ENCODE measurements at places on chromosomes 16 and 17. TPM values are rescaled to one million over a fixed set of nuclear protein-coding genes. Genes with fewer than 3 reads are reported as not detected.

- no peak for DNase-seq
Observed at GRCh38 chr17:31269578-31269983, 27.5 kb downstream of the OMG start.

DNA sequence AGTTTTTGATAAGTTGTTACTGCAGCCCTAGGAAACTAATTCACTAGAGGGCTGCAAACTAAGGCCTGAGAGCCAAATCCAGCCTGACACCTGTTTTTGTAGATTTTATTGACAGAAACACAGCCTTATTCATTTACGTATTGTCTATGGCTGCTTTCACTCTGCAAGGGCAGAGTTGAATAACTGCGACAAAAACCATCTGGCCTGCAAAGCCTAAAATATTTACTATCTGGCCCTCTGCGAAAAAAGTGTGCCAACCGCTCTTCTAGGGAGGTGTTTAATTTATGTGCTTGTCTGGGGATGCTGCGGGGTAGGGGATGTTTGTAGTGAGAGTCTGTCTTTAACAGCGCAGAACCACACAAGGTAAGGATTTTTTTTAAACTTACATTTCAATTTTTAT is 165.0 kb upstream of the RBFOX1 start:
- no peak for DNase-seq

DNA sequence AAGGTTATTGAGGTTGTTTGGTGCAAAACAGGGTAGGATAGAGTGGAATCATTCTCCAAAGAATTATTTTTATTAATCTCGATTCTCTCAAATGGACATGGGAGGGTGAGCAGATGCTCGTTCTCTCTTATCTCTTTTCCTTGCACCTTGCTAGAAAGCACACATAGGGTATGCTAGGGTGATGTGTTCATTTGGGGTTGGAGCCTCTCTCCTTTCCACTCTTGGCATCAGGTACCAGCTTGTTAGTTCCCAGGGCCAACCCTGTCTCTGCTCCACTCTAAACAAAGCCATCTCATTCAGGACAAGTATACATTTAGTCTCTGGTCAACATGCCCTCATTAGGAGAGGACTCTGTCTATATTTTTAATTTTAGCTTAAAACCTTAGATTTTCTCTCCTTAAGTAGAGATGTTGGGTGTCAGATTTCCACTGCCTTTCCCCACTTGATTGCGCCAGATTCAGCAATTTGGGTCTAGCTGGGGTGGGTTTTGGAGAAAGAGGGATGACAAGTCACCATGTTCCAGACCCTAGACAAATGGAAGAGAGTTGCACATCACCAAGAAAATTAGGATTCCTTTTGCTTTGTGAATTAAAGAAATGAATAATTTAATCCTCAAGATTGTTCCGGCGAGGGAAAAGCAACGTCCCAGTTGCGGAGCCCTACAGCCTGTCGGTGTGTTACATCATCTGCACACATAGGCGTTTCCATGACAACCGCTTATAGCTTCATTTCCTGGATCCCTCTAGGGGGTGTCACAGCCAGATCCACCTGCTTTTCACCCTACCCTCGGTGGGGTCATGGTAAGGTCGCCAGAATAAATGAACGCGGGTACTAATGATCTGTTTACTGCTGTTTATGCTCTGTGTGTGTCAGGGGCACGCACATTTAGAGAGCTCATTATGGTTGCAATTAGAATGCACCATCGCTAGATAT is 41.6 kb downstream of the SNX11 start:
- DNase-seq: no peak

DNA sequence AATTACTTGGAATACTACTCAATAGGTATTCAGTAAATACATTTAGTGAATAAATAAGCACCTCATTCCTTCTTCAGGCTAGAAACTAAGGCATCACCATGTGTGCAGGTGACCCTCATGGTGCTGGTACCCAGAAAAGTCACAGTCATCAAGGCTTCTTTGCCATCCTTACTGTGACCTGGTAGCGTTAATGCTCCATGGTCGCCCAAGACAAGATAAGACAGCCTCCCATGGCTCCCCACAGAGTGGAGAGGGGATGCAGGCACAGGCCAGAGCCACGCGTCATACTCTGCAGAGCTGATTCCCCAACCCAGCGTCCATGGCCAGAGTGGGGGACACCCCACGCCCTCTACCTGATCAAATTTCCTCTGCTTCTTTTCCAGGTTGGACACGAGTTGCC is 73.8 kb downstream of the NDE1 start:
- DNase-seq: no peak

- no peak for DNase-seq
Observed at GRCh38 chr17:40568074-40568836, 3.0 kb upstream of the CCR7 start.

- DNase-seq: no peak
Observed at GRCh38 chr16:58040496-58040846, 14.9 kb downstream of the MMP15 start.

GRCh38 chr17:31096106-31096436 is 1.3 kb downstream of the NF1 start:
- DNase-seq: no peak

- no peak for DNase-seq
Observed at GRCh38 chr16:49181791-49182518, 99.7 kb downstream of the CBLN1 start.

GRCh38 chr17:47975189-47975822 is 4.4 kb downstream of the CDK5RAP3 start:
- DNase-seq: no peak

DNA sequence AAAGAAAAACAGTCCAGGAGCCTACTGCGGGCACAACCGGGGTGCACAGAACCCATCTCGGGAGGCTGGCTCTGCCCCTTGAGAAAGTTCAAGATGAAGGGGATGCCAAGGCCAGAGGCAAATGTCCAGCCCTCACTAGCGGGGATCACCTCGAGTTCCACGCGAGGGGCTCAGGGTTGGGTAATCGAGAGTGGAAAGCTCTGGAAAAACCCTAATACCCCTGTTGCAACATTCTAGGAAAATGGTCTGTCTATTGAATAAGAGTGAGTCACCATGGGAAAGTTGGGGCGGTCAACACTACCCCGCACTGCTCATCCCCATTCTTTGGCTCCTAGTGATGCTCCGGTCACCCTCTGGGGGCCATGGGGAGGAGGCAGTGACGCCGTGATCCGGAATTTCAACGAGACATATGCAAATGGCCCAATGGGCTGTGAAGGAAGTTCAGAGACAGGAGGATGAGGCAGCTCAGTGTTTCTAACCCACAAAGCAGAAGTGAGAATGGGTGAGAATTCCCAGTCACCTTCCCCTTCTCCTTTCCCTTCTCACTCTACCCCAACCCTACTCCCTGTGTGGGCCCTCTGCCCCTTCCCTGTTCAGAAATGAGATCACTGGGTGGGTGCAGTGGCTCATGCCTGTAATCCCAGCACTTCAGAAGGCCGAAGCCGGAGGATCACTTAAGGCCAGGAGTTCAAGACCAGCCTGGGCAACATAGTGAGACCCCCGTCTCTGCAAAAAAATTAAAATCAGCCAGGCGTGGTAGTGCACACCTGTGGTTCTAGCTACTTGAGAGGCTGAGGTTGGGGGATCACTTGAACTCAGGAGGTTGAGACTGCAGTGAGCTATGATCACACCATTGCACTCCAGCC is 22.4 kb downstream of the SOCS3 start:
- no peak for DNase-seq

GRCh38 chr16:88779406-88780141 is 5.4 kb downstream of the PIEZO1 start:
- no peak for DNase-seq

DNA sequence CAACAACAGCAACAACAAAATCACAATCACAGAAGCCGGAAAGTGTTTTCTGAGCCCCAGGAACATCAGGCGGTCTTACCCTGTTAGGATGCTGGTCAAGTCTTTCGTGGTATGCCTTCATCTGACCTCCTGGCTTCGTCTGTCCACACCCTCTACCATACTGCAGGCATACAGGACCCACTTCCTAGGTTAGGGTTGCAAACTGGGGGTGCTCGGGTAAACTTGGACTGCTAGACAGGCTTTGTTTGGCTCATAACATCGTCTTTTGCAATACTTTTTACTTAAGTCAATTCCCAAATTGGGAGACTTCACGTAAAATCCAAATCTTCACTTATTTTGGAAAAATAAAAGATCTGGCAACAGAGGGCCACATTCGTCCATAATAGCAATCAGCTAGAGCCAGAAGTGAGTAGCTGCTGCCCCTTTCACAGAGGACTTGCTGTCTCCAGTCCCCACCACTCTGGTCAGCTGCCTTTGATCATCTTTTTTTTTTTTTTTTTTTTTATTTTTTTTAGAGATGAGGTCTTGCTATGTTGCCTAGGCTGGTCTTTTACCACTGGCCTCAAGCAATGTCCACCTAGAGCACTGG is 30.0 kb downstream of the CHD9 start:
- DNase-seq: no peak

GRCh38 chr17:50088952-50089825 is 6.0 kb upstream of the PDK2 start:
- DNase-seq: no peak

- DNase-seq: no peak
Observed at GRCh38 chr16:74094514-74094913, 202.1 kb upstream of the PSMD7 start.

DNA sequence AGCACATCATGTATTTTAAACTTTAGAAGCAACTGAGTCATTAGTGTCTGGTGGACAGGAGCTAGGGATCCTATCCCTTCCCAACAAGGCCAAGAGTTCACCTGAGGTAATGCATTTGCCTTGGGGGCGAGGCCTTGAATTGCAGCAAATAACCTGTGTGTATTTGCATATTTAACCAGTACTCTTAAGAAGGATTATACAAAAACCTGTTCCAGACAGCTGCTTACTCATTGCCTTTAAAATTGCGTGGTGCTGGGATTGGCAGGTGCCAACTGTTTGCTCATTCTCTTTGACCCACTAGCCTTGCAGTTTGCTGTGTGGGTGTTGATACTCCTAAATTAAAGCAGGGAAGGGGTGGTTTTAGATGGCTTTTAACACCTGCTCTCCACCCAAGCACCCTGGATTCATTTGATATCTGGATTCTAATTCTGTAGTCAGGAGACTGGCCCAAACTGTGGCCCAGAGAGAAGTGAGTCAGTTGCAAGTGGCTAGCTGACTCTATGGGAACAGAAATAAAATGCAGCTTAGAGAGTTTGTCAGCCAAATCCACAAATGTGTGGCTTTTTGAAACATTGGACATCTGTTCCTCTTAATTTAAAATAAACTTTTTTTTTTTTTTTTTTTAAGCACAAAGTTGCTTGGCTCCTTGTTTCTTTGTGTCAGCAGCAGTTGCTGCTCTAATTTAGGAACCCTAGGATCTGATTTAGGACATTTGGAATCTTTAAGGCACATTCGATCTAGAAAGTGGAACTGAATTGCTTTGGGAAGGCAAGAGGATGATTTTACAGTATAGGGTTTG is 46.9 kb downstream of the TUBD1 start:
- no peak for DNase-seq

GRCh38 chr17:49292901-49293300 is 62.3 kb upstream of the PHOSPHO1 start:
- DNase-seq: no peak

- peak; percentile 26 for DNase-seq
Observed at GRCh38 chr17:80034791-80035686, 633 bp downstream of the TBC1D16 start.

- no peak for DNase-seq
Observed at GRCh38 chr17:39134878-39135277, 16.6 kb downstream of the PLXDC1 start.

GRCh38 chr16:82672676-82673075 is 45.9 kb downstream of the CDH13 start:
- DNase-seq: no peak

DNA sequence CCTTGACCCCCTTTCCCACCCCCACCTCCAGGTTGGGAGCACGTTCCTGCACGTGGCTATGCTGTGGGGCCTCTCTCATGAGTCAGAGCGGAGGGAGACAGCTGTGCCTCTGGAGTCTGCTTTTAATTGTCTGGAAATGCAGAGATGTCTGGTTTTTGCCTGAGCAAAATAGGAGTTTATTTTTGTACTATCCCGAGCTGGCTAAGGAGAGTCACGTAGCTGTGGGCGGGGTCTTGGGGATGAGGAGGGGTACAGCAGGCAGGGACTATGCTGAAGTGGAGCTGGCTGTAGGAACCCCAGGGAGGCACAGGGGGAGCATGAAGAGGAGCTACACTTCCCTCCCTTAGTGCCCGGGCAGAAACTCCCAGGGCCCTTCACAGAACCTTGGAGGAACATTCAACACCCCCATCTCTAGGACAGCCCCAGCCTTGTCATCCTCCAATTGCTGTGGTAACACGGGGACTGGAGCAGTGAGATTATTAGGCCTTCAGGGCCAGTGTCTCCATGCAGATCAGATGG is 44.7 kb upstream of the LGALS9 start:
- no peak for DNase-seq

DNA sequence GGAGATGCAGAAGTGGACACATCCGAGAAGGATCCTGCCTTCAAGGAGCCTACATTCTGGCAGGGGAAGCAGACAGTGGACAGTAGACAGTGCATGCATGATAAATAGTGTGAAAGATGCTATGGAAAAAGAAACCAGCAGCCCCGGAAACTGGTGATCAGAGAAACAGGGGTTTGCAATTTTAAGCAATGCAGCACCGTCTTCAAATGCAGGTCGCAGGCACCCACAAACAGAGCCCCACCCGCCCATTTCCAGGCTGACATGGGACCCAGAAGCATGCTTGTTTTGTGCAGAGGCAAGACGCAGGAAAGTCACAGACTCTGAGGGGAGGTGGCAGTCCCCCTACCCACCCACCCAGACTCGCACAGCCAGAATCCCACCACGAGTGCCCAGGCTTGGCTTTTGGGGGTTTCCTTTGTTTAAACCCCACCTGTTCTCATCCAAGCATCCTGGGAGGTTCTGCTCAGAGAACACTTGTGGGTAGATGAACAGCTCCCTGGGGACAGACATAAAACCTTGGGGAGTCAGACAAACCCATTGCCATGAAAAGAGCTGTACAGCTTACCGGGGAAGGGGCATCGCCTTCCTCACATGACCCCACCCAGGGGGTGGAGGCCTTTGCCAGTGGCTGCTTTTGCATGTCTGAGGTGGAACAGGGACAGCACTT is 114.3 kb downstream of the MGAT5B start:
- no peak for DNase-seq

The ITGB3 gene
- total RNA-seq: not detected

The MGRN1 gene
- 124 TPM for total RNA-seq

The GRIN2A gene
- not detected for total RNA-seq

The BTBD17 gene
- total RNA-seq: not detected

The TERB1 gene
- total RNA-seq: 0.34 TPM

The SRL gene
- not detected for total RNA-seq

The TMEM220 gene
- total RNA-seq: 0.21 TPM

The PIPOX gene
- total RNA-seq: 2.8 TPM

The STX1B gene
- 0.57 TPM for total RNA-seq

The KRTAP9-4 gene
- not detected for total RNA-seq

The TMEM100 gene
- not detected for total RNA-seq
